ENCODE measurements at places on chromosomes 7 and 10.

DNA sequence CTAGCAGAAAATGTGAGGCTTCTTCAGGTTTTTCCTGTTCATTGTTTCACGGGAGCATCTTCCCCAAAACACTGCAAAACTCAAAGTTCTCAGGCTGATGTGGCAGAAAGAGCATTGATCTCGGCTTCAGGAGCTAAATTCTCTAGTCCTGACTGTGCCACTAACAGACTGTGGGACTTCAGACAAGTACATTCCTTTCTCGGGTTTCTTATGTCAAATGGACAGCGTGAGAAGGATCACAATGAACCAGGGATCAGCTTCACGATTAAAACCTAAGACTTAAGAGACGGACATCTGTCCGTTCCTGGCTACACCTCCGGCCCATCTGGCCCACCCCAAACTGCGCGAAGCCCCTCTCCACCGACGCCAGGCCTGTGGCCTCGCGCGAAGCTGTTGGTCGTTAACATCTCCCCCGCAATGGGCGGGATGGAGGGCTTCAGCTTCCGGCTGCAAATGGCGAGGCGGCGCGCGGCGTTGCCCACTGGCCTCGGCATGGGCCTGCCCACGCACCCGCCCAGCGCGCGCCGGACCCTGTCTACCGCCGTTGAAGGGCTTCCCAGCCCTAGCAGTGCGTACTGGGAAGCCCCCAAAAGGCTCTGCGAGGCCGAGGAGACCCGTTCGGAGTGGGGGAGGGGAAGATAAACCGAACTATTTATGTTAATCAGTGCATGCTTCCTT, 549 bp upstream of the DDX50 start:
- DNase-seq = no peak

- DNase-seq = no peak
Observed at GRCh38 chr7:84548366-84549365, 354.1 kb upstream of the SEMA3A start.

- DNase-seq = no peak
Observed at GRCh38 chr7:130364451-130364850, 15.8 kb upstream of the CPA1 start.

DNA sequence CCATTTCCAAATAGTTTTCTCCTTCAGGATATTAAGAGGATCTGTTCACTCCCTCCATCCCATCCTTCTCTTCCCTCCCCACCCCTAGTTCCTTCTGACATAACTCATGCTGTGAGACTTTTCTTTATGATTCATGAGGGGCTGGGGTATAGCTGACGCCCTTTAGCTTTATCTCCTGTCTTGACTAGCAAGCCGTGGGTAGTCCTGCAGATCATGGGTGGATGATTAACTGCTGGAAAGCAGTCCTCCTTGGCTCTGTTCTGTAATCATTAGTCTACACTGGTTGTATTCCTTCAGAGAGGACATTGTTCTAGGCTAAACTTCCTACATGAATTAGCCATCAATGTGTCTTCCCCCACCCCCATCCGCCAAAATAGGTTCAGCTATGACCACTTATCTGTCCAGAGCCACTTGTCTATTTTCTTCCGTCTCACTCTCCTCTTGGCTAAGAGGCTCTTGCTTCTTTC, 135.4 kb downstream of the LRRC4 start:
- DNase-seq = no peak

DNA sequence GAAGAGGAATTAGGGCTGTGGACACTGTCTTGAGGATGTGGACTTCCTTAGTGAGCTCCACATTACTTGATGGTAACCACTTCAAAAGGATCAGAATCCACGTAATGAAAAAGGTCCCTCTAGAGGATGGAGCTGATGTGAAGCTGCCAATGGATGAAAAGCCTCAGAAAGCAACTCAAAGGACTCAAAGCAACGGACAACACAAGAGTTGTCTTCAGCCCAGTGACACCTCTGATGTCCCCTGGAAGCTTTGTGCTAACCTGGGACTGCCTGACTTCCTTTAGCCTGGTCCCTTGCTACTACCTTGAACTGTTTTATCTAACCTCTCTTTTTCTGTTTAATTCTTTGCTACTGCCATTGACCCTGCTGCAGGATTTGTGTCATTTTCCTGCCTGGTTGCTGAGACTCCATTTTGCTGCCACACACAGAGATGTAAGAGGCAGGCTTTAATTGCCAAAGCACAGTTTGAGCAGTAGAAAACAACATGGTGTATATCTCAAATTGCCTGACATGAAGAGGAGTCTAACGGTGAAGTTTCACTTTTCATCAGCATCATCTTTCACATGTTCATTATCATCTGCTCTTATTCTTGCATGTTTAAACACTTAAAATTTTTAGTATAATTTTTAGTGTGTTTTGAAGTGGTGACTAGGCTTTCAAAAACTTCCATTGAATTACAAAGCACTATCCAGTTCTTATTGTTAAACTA, 11.1 kb upstream of the SGCE start:
- no peak for DNase-seq

DNA sequence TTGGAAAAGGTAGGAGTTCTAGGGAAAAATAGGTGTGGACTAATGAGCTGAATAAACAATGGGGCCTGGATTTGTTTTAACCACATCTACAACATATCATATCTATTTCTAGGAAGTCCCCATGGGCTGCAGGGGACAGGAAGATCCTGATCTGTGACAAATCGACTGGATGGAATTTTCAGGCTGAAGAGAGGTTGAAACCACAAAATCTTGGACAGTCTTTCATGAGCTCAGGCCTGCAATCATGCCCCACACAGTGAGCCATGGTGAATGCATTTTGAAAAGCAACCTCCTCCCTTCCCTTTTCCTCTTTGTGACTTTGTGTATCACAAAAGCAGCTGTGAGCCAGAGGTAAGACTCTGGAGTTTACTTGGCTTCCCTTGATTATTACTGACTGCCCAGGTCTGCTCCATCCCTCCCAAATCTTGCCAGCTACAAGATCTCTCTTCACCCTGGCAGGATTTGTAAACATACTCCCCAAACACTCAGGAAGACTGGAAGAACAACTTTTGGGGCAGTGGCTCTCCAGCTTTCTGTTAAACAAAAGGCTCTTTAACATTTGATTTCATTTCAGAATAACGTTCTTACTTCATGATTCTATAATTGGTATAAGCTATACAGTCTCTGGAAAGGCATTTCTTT, 66.4 kb downstream of the ASAH2B start:
- DNase-seq = no peak

DNA sequence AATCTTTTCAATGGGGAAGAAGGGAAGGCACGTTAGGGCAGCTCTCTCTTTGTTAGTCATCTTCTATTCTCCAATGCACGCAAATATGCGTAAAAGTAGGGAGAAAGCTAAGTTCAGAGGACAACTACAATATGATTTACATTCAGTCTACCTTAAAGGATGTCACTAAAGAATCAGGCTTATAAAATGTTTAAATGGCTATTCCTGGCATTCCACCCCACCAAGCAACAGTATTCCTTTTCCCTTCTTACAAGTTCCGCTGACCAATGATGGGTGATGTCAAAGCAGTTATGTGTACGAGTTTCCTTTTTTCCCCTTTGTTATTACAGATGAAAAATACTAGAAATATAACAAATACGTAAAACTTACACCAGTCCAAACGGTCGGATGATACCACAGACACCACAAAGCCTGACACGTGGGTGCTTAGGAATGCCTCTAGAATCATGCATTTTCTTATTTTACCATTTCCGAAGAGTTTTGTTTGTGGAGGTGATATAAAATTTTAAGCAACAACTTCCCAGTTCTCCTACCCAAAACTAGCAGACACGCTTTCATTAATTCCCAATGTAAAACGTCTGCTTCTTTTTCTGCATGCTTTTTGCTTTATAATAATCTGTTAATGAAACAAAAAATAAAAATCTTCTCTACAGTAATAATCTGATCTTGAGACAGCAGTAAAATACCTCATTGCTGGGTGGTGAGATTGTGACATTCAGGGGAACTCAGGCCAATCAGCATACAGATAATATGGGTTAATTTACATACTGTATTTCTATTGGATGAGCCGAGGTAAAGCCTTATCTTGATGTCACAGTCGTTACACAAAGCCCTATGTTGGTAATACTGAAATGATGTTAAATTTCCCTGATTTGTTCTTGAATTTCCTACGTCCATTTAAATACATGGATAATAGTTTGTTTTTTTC, 708 bp upstream of the GPR85 start:
- no peak for DNase-seq

All from stimulated activated CD4-positive, alpha-beta T cell treated with anti-CD3 and anti-CD28 coated beads, Interleukin-1b, Interleukin-23, amount 100 ng/mL, for 1 hour (primary cell).